HT-29 (cell line): ENCODE measurements at places on chromosomes 1 and 21.

GRCh38 chr1:8379513-8380186 is 61.7 kb downstream of the SLC45A1 start:
- DNase-seq = no peak

GRCh38 chr1:203954788-203955552 is 93.6 kb downstream of the SNRPE start:
- no peak for DNase-seq

DNA sequence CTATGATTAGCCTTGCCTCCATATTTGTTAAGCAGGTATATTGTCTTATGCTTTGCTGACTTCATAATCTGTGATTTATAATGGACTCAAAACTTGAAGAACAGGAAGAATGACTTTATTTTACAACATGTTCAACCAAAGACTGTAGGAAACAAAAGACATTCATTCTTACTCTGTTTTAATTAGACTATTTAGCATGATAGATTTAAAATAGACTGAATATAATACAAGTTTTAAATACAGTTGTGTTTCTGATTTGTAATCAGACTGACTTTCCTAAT is 63.1 kb downstream of the CDC14A start:
- DNase-seq = peak; percentile 51

DNA sequence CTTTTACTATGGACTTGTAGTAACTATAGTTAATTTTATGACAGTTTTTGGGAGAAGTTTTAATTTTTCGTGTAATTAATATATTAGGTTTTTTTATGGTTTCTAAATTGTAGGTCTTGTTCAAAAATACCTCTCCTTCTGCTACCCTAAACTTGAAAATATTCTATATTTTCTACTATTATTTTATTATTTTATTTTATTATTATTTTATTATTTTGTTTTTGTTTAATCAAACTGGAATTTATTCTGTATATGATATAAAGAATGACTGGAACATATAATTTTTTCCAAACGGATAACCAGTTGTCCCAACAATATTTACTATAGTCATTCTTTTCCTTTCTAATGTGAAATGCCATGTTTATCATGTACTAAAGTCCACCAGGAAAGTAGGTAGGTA is 17.1 kb upstream of the AGO4 start:
- no peak for DNase-seq

- DNase-seq = no peak
Measured at GRCh38 chr1:205811660-205812059, 1.3 kb downstream of the SLC41A1 start.

DNA sequence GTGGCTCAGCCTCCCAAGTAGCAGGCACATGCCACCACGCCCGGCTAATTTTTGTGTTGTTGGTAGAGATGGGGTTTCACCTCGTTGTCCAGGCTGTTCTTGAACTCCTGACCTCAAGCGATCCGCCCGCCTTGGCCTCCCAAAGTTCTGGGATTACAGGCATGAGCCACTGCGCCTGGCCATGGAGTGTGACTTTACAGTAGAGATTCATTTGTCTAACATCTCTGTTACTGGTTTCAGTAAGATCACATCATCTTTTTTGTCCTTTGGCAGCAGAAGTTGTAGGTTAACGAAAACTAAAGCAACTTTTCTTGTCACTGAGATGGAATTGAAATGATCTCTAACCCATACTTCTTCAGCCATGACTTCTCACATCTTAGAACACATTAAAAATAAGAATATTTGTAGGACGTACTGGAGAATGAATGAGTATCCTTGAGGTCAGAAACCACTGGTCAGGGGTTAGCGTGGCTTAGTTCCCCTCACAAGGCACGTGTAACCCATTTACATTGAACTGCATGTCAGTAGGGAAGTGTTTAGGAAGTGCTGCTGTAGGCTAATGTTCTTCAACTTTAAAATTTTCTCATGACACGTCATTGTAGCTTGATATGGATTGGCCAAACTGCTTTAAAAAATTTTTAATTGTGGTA is 75.9 kb downstream of the CAMTA1 start:
- DNase-seq = no peak

DNA sequence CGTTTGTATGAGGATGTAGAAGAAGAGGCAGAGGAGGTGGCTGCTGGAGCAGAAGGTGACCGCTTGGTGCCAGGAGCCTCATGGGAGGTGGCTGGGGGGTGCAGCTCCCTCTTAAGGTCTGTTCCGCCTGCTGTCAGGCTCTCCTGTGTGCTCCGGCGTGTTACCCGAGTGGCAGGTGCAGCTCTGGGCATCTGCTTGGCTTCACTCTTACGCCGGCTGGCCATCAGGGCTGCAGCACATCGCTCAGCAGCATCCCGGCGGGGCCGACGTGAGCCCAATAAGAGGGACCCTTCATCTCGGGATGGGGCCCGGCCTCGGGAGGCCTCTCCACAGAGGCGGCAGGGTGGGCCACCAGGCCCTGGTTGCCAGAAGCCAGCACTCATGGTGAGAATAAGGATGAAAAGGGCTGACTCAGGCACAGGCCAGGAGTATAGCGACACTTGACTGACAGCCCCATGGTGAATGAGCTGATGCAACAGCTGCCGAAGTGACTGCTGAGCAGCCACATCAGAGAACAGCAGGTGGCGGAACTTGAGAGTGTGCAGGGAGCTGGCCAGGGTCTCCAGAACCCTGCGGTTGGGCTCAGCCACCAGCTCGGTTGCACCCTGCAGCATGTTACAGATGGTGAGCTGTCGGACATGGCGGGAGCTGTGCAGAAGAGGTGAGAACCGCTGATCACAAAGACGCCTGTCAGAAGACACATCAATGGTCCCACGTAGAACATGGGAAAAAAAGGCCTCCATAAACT is 17.5 kb downstream of the LRRC41 start:
- no peak for DNase-seq

- no peak for DNase-seq
Measured at GRCh38 chr1:70778056-70778762, 269.4 kb downstream of the PTGER3 start.

- DNase-seq = no peak
Measured at GRCh38 chr1:94115254-94115899, 5.6 kb downstream of the ABCA4 start.

GRCh38 chr21:33080376-33080775 is 10.4 kb downstream of the OLIG1 start:
- DNase-seq = no peak

DNA sequence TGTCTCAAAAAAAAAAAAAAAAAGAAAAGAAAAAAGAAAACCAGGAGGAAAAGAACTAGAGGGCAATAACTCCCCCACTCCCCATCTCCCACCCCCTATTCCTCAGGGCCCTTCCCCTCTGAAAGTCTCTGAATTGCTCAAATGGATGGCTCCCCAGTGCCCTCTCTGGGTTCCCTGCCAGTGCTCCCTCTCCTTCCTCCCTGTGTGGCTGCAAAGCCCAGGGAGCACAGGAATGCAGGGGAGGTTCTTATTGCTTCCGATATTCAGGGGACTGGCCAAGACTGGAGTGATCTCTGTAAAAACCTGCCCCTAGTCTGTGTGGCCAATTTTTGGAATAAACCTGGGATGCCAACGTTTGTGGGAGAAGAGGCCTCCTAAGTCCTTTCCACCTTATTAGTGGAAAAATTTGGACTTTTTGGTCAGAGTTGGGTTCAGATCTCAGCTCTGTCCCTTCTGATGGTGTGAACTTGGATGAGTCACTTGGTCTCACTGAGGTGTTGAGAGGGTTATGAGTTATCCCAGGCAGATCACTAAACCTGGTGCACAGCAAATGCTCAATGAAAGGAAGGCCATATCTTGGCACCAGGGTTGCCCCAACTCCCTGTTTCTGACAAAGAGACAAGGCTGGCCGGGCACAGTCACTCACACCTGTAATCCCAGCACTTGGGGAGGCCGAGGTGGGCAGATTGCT is 13.4 kb upstream of the ARHGEF10L start:
- DNase-seq = no peak

DNA sequence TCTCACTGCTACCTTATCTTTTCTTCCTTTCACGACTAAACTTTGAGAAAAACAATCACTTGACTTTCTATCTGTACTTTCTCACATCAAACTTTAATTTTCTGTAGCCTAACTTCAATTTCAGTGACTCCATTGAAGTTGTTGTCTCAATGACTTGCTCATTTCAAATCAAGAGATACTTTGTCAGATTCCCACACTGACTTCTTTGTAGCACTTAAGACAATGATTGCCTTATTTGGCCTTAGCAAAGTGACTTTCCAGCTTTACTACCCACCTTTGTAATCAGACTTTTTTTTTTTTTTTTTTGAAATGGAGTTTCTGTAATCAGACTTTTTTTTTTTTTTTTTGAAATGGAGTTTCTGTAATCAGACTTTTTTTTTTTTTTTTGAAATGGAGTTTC is 37.0 kb downstream of the AGO4 start:
- DNase-seq = no peak

- DNase-seq = peak; percentile 68
Measured at GRCh38 chr1:75723989-75724471, 479 bp upstream of the ACADM start.

DNA sequence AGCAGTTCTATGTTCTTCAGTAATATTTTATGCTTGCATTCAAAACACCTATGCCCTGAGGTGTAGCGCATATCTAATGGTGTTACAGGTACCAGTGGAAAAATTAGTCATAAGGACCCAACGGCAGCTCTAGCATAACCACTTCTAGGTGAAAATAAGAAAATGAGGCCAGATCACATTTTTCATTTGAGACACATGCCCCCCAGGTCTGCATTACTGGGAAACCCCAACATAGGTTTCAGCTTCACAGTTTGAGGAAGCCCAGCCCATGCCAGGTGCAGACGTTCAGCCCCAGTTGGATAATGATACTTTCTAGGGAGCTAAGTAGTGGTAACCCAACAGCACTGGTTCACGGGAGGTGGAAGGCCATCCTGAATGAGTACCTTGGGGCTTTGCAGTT is 129.8 kb downstream of the CNIH3 start:
- DNase-seq = no peak

DNA sequence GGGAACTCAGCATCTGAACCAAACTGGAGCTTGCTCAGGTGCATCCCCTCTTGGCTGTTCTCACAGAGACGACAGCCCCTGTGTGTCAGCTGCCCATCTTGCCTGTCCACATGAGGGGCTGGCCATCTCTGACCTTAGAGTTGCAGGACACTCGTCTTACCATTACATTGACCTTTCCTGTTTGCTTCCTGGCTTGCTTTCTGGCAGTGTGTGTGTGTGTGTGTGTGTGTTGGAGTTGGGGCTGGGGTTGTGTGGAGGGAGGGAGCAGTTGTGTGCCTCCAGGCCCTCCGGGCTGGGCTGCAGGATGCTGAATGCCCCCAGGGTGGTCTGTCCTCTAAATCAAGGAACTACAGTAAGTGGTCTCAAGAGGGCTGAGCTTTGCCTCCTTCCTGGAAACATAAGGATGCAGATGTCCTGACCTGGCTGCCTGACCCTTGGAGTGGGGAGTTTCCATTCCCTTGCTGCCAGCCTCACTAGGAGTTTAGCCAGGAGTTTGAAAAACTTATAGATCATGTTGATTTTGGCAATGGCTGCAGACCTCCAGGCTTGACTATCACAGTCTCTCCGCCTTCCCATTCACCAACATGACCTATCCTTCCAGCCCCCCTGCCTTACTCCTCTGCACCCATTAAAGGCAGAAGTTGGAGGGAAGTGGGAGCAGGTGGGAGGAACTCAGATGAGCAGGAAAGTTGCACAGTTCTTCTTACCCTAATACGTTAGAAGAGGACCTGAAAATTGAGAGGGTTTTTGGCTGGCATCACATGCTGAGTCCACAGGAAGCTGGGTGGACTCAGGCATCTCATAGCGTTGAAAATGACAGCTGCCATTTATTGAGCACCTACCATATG is 19.0 kb downstream of the RASSF5 start:
- DNase-seq = no peak

GRCh38 chr1:234768569-234769283 is 158.7 kb upstream of the IRF2BP2 start:
- DNase-seq = no peak

DNA sequence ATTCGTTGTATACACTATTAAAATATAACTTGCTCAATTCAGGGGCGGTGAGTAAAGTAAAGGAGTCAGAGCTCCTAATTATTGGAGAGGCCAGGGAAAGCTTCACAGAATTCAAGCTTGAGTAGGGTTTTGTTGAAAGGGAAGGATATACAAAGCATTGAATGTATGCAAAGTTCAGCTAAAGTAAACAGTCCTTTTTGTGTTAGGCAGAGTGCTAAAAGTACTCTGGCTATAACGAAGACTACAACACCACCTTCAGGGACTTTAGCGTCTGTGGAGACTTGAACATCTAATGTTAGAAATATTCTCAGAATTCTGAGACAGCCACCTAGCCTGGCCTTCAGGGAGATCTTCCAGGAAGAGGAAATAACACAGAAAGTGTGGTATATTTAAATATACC is 1.1 kb downstream of the FALEC start:
- peak; percentile 22 for DNase-seq

- DNase-seq = peak; percentile 54
Measured at GRCh38 chr1:31934706-31935629, 3.2 kb downstream of the PTP4A2 start.

DNA sequence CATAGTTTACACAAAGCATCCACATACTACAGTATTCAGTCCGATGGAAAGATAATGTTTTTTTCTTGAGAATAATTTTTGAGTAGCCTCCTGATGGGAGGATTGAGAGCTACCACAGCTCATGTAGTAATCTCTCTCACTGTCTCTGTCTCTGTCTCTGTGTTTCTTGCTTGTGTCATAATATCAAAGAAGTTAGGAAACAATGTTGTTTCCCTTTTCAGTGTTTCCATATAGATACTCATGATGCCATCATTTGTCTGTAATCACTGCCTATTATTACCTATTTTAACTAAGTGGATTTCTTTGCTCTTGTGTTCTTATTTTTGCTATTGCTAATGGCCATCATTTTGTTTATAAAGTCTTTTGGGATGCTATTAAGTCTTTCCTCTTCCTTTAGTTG is 367.7 kb downstream of the NEGR1 start:
- DNase-seq = no peak

DNA sequence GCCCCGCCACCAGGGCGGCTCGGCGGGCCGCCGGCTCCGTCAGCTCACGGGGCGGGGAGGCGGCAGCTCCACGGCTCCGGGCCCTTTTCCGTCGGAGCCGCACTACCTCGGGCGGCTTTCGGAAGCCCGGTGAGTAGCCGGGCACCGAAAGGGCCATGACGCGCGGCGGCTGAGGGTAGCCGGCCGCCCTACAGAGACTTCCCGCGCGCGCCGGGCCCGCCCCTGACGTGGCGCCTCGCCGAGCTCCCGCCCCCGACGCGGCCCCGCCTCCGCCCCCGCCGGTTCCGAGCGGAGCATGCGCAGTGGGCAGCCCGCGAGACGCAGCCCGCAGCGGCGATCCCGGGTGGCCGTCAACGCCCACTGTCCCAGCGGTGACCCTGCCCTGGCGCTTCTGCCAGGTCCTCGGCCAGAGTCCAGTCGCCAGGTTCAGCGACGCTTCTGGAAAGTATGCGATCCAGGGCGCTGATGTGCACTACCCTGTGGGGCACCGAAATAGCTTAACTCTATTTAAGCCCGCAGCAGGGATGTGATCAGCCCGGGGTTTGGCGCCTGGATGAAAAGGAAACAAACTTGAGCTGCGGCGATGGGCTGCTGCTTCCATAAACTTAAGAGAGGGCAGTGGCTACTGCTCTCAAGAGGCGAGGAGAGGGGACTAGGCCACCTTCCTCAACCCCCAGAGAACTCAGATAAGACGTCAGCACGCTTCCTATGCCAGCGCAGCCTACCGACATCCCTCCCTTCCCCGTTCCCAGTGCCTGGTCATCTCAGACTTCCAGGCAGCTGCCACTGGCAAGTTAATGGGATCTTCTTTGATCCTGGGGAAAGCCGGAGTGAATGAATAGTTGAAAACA is at the start of gene DONSON:
Gene DONSON, minus strand, starts transcription at position 200 of the 851 bp plus-strand sequence. Its CDS starts 43 bp downstream, at position 157.
- peak; percentile 80 for DNase-seq
